ENCODE measurements at places on chromosomes 12 and 14.

DNA sequence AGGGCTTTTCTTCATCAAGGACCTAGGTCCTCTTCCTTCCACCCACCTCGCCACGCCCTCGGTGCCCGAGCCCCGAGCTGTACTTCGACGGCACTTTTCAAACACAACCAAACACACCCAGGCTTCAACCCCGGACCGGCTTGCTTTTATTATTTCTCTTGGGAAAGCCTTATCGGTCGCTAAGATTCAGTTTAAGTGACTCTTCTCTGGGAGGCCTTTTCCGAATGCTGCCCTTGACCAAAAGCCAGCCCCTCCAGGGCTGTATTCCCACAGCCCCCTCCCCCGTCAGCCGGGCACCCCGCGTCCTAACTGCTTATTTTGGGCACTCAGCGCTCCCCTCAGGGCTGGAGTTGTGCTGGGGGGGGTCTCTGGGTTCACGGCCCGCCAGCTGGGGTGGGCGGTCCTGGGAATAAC is 644 bp upstream of the PPP4R4 start:
- no peak for DNase-seq

- DNase-seq = no peak
Measured at GRCh38 chr14:105193916-105194782, 13.0 kb upstream of the NUDT14 start.

GRCh38 chr12:132675757-132676432 is 11.2 kb downstream of the POLE start:
- no peak for DNase-seq

GRCh38 chr12:14613718-14614117 is 46.0 kb upstream of the PLBD1 start:
- no peak for DNase-seq

DNA sequence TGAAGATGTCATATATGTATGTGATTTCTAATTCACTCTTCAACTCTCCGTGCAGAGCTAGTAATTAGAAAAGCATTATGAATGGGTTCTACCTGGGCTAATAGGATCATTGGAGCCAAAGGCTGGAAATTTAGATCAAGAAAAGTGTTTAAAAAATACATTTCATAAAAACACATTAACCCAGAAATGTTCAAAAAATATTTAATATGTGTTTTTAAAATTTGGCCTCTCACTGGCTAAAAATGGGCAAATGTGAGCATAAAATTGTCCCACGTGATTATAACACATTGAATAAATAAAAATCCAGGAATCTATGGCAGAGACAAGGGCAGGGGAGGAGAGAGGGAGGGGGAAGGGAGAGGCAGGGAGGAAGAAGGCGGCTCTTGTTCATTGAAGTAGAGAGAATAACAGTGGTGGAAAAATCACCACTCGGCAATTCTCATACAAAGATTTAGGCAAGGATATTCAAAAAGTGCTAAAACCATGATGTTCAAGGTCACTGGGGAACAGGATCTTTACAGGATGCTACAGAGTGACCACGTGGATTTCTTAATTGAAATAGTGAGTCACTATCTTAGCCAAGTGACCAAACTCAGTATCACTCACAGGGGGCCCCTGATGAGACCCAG is 38.8 kb downstream of the FBXO21 start:
- no peak for DNase-seq

DNA sequence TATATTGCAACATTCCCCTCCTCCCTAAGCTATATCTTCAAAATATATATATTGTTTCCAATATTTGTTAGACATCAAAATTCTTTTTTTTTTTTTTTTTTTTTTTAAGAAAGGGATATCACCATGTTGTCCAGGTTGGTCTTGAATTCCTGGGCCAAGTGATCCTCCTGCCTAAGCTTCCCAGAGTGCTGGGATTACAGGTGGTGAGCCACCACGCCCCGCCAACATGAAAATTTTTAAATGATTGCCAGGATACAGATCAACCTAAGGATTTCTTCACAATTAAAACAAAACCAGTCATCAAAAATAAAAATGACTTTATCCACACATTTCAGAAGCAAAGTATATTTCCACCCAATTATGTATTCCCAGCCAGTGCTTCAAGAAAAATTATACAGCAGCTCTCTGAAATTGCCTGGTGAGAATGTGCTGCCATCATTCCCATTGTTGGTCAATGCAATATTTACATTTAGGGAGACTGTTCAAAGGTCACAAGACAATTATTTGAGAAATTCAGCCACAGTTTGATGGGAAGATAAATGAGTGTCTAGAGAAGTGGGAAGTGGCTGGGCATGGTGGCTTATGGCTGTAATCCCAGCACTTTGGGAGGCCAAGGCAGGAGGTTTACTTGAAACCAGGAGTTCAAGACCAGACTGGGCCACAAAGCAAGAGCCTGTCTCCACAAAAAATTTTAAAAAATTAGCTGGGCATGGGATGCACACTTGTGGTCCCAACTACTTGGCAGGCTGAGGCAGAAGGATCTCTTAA is 141.7 kb upstream of the AMIGO2 start:
- no peak for DNase-seq

GRCh38 chr12:102728506-102729242 is 188.4 kb downstream of the PAH start:
- no peak for DNase-seq

All from fibroblast of skin of left biceps (primary cell).